CD4-positive, alpha-beta T cell treated with Interleukin-21 for 1 hour (primary cell): ENCODE measurements at places on chromosomes 16 and 17.

DNA sequence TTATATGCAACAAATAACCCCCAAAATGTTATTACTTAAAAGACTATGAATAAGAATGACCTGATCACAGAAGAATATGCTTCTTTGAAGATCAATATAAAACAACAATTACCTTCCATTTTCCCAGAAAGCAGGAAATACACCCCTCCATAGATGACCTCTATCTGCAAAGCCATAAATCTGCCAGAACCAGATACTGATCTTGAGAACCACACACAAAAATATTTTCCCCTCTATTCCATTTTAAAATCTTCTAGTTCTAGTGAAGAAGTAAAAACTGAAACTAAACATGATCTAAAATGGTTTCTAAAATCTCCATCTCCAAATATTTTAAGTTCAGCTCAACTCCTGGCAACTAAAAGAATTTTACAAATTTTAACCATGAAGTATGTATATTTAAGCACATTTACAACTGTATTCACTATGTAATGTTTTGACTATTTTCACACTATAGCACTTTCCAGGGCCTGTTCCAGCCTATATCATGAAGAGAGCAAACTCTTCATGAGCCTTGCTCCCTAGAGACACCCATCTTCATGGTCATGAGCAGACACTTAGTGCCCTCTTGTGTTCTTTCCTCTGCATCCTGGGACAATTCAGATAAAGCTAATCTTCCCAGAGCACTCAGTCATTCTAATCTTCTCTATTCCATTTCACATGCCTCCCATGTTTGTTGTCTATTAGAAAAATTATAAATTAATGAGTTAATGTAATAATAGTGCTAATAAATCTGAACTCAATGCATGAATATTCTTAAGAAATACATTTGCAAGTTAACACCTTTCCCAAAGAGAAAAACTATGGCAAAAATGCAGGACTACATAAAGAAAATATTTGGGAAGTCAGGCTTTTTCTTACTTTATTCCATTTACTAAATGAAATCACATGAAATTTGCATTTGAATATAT is 87.0 kb downstream of the HELZ start:
- peak; percentile 14 for DNase-seq

DNA sequence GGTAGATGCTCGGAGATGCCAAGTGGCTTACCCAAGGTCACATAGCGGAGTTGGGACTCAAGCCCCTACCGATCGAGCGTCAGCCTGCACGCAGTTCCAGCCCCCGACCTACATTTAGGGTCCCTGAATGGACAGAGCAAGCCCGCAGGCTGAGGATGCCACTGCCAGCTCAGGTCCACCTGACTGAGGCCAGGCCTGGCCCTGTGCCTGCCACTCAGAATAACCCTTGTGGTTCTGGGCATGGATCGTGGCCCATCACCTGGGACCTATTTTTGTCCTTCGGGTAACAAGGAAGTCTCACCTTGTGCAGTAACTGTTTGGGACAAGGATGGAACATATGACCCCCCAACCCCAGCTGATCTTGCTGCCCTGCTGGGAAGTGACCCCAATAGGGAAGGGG is 17.1 kb downstream of the CDH16 start:
- DNase-seq, result no peak

GRCh38 chr16:89899879-89900481 is 18.7 kb upstream of the MC1R start:
- DNase-seq, result no peak

DNA sequence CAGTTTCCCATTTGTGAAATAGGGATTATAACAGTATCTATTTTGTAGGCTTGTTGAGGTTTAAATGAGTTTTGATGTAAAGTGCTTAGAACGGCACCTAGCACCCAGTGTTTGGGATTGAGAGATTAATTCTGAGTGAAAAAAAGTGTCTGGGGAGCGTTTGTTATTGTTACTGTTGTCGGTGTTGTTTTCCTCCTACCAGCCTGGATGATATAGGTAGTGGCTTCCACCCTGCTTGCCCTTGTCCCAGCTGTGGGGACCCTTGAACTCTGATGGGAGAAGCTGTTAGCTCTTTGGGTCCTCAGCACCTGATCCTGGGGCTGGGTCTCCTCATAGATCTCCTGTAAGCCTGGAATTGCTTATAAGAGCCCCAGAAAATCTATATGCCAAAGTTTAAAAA is 4.9 kb downstream of the FMNL1 start:
- peak; percentile 48 for DNase-seq

DNA sequence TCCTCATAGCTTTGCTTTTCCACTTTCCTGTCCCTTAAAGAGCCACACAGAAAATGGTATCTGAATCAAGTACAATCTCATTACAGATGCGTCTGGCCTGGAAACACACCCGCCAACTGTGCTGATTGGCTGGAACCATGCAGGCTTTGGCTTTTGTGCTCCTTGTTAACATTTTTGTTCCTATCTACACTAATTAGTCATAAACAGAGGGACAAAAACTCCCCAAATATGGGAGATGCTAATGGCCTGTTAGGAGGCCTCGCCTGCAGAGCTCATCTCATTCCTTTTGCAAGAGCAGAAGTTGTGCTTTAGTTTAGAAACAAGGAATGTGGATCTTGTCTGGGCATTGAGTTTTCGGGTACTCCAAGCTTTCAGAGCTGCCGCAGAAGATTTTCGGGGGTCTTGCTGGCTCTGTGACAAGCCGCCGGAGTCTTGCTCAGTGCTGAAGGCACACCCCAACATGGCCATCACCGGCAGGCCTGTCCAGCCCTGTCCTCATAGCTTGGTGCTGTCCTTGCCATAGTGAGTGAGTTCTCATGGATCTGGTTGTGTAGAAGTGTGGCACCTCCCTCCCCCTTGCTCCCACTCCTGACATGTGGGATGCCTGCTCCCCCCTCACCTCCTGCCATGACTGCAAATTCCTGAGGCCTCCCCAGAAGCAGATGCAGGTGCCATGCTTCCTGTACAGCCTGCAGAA is 69.8 kb downstream of the METRNL start:
- DNase-seq, result no peak

- DNase-seq, result no peak
These were observed 1951.0 kb downstream of the TP53TG3F start for GRCh38 chr16:35410438-35410837.
